ENCODE measurements at places on chromosomes 4 and X.

- DNase-seq = no peak
Observed at GRCh38 chrX:43643662-43644061, 12.4 kb upstream of the MAOA start.

DNA sequence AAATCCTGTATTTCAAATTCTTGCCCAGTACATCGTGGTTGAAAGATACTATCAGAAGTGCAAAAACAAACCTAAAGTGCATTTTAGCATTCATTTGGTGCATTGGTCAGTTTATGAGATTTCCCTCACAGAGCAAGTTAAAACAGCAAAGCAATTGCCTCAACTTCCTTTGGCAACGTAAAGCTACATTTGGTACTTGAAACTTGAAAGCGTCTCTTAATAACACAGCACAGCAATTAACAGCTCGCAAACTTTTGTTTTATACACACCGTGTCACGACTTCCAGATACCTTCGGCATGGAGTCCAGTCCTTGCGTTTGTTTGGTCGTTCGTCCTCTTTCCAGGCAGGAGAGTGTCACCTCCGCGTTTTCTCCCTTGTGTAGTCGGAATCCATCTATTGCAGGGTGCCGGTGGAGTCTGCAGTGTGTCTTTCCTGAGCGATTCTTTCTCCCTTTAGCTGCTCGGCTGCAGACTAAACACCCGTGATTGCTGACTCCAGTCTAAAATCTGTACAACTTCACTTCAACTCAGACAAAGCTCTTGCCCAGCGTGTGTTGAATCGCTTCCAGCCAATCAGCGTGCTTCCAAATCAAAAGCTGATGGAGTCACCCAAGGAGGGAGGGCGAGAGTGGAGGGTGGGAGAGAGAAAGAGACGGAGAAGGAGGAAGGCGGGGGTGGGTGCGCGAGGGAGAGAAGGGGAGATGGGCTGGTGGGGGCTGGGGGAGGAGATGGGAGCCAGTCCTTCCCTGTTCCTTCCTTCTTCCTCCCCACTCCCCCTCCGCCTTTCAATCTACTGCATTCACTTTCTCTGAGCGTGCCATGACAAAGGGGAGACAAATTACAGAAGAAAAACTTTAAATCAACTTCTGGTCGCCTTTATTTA is at the start of gene PCDH18:
PCDH18 (minus strand) TSS at position 509 of the 883 bp plus-strand sequence; CDS start at position 103, 406 bp downstream.
- DNase-seq = no peak

DNA sequence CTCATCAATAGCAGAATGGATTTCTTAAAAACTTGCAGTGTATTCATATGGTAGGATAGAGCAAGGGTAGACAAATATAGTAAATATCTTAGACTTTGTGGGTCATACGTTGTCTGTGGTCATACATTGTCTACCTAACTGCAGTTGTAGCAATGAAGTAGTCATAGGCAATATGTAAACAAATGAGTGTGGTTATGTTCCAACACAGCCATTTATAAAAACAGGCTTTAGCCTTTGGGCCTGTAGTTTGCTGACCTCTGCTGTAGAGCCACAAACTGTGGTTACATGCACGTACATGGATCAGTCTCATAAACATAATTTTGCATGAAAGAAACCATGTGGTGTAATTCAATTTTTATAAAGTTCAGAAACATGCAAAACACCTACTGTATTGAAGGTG is 98.9 kb downstream of the LARP1B start:
- no peak for DNase-seq

- no peak for DNase-seq
Observed at GRCh38 chrX:42094218-42094617, 170.9 kb upstream of the CASK start.

GRCh38 chr4:73902038-73902637 is 32.9 kb downstream of the CXCL1 start:
- no peak for DNase-seq

GRCh38 chr4:183366206-183366835 is 44.1 kb upstream of the CLDN24 start:
- DNase-seq = no peak

DNA sequence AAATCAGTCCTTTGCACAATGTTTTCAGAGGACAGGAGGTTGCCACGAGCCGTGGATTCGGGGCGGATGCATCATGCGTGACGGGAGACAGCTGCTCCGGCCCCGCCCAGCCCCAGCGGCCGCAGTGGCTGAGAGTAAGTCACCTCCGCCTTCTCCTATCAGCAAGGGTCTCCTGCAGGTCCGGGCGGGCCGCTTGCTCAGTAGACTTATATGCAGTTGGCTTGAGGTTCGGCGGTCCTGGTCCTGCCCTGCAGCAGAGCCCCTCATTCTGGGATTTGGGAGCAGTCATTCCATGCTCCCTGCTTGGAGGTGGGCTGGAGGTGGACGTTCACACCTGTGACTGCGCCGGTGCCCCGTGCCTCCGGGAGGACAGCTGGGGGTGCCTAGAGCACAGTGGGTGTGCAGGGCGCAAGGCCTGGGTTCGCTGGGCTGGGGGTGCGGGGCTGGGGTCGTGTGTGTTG is 86.3 kb upstream of the ADRA2C start:
- DNase-seq = no peak

GRCh38 chr4:86961605-86962295 is 26.9 kb downstream of the AFF1 start:
- no peak for DNase-seq

GRCh38 chr4:181756451-181757095 is 486.6 kb upstream of the TENM3 start:
- no peak for DNase-seq

All from activated B cell treated with CpG ODN at 0.5 μM for 24 hours (primary cell).